ENCODE measurements at places on chromosomes 6 and 20.
A peak's percentile ranks its signal among the peaks of the same experiment; 100 is the strongest.

DNA sequence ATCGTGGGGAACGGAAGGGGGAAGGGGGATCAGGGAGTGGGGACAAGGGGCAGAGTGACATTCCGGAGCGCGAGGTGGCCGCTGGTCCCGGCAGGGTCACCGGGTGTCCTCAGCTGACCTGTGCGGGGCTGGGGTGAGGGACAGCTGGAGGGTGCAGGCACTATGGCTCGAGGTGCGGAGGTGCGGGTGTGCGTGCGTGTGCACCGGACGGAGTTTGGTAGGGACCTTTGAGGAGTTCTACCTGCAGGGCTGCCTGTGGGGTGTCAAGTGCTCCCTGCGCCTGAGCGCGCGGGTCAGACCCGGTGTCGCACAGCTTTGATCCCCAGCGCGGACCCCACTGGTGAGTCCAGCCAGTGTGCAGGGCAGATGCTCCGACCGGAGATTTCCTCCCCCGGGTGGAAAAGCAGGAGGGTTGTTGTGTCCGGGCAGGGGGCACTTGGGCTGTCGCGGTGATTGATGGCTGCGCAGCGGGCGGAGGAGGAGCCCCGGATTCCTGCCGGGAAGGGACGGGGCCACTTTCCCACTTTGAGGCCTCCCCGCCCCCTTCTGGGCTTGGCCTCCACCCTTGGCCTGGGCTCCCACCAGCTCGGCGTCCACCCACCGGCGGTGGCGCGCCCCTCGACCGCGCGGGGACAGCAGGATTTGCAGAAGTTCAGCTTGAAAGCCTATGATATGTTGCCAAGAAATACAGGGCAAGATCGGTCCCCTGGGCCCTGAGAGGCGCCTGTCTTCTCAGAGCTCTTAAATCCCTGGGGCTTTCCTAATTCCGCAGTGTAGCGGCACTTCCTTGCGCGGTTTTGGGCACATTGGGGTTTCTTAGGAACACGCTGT is 658 bp downstream of the RIN2 start:
- H3K27ac ChIP-seq = peak overlapping the region; percentile 99
- H3K36me3 ChIP-seq = no peaks in the 10 kb centered on the region
- no peaks in the 10 kb centered on the region for H3K27me3 ChIP-seq
- H3K4me3 ChIP-seq = peak overlapping the region; percentile 82
- DNase-seq = peak; percentile 66

DNA sequence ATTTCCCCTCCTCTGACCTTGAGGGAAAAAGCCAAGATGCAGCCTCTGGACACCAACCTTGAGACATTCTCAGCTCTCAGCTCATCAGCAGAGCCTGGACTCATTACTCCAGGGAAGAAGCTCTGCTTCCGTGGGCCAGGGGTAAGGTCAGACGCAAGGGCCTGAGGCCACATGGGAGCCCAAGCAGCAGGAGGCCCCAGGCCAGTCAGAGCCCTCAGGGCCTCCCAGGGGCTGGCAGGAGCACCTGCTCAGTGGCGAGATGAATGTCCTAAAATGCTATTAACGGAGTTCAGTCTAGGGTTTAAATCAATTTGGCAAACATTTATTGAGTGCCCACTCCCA is 208.6 kb downstream of the ERMARD start:
- no peak overlapping the region for H3K27ac ChIP-seq
- no peaks in the 10 kb centered on the region for H3K4me1 ChIP-seq
- no peak overlapping the region for H3K4me3 ChIP-seq

DNA sequence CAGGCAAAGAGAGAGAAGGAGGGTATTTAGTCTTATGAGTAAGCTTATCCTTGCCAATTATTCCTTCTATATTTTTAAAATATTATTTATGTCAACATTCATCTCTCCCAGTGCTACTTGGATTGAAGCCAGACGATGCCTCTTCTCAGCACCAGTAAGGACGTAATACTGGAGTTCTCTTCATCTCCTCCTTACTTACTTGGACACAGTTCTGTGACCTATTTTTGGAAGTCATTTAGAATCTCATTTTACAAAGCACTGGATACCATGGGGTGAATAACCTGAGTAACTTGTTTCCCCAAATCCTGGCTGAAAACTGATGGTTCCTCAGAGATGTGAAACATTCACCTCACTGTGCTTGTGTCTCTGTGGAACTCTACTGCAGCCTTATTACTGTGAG is 137.4 kb upstream of the LAMP5 start:
- no peaks in the 10 kb centered on the region for H3K27me3 ChIP-seq
- H3K4me1 ChIP-seq = no peaks in the 10 kb centered on the region
- no peak overlapping the region for H3K4me3 ChIP-seq
- no peaks in the 10 kb centered on the region for H3K36me3 ChIP-seq

- no peak overlapping the region for H3K4me3 ChIP-seq
- no peaks in the 10 kb centered on the region for H3K36me3 ChIP-seq
- H3K4me1 ChIP-seq = no peaks in the 10 kb centered on the region
- no peak for DNase-seq
These were observed 639.2 kb downstream of the MAFB start for GRCh38 chr20:40049854-40050253.

GRCh38 chr20:59579404-59580145 is 24.8 kb upstream of the PHACTR3 start:
- no peak for DNase-seq
- H3K27me3 ChIP-seq = peaks cover 95% of the 10 kb centered on the region
- no peaks in the 10 kb centered on the region for H3K4me1 ChIP-seq

Measured in PC-9 (cell line).